Naive thymus-derived CD4-positive, alpha-beta T cell (primary cell): ENCODE measurements at places on chromosomes 7 and 10.

DNA sequence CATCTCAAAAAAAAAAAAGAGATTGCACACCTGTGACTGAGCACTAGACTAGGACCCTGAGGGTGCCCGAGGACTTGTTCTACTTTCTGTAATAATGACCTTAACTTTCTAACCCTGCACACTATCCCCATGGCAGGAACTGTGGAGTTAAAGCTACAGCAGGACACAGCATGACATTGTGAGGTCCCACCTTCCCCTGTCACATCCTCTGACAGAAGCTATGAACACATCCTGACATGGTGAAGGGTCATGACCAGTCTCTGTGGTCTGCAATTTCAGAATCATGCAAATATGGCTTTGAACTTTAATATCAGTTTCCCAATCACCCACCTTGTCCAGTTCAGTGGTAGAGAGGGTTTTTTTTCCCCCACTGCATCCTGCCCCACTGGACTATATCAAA lies 18.5 kb upstream of the SAR1A start:
- no peak for DNase-seq

GRCh38 chr7:158067931-158068482 lies 519.6 kb downstream of the PTPRN2 start:
- no peak for DNase-seq

- no peak for DNase-seq
These were observed 4.6 kb downstream of the TLL2 start for GRCh38 chr10:96509017-96509641.

GRCh38 chr7:158779061-158780000 lies 50.0 kb downstream of the ESYT2 start:
- peak; percentile 38 for DNase-seq

GRCh38 chr7:92648067-92648466 lies 57.9 kb upstream of the FAM133B start:
- no peak for DNase-seq

GRCh38 chr7:36416251-36416650 lies 26.6 kb downstream of the ANLN start:
- DNase-seq = no peak

- peak; percentile 42 for DNase-seq
These were observed 5.8 kb downstream of the FBH1 start for GRCh38 chr10:5895804-5896203.

- DNase-seq = no peak
These were observed 98.5 kb upstream of the NPS start for GRCh38 chr10:127450644-127451043.

DNA sequence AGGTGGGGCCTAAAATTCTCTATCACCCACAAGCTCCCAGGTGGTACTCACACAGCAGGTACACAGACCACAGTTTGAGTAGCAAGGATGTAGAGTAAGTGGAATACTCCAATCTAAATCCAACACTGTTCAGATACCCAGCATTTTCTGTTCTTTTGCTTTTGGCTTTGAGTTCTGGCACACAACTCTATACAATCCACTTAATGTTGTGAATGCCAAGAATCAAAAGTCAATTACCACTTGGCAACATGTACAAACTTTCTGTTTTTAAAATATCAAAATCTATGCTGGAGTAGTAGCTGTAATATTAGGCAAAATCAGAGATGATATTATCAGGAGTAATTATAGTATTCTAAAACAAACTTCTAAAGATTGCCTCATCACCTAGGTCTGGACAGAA lies 133.4 kb upstream of the LRRTM3 start:
- no peak for DNase-seq

- no peak for DNase-seq
These were observed 146.2 kb downstream of the PTPN20 start for GRCh38 chr10:47057471-47057870.

- no peak for DNase-seq
These were observed 345.6 kb downstream of the MDFIC start for GRCh38 chr7:115267503-115267902.

- no peak for DNase-seq
These were observed 154.3 kb downstream of the POLR1F start for GRCh38 chr7:19554581-19554980.

DNA sequence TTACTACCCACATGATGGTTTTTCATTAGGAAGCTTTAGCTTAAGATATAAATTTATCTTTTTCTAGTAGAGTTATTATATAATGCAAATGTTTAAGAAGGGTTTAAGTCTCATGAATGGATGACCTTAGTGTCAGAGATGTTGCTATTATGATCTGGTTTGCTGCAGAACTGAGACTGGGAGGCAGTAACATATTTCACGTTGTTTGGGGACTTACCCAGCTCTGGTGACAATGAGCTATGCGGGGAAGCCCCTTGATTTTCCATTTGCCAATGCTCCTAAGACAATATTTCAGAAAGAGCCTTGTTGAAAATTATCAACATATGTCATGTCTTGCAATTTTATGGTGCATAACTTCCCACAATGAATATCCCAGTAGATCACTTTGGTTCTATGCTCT lies 754.6 kb downstream of the REEP3 start:
- no peak for DNase-seq

DNA sequence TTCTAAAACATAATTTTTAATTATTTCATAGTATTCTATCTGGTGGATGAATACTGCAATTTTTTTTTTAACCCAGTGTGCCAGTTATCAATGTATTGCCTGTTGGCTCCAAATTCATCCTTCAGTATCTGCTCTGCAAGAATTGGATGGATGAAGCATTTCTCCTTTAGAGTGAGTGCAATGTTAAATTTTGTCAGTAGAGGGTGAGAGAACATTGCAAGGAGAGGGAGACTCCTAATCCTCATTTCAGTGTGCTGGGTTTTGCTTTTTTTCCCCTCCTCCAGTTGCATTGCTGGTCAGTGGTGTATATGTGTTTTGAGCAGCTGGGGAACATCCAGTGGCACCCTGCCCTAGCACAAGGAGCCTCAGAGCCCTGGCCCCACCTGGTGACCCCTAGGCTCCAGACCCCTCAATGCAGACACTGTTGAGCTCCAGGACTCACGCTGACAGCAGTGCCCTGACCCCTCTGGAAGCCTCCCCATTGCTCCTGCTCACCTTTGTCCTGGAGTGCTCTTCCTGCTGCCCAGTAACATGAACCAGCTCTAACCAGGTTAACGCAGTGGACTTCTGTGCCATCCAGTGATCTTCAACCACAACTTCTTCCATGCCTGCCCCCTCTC lies 199.4 kb downstream of the USP6NL start:
- DNase-seq = no peak

DNA sequence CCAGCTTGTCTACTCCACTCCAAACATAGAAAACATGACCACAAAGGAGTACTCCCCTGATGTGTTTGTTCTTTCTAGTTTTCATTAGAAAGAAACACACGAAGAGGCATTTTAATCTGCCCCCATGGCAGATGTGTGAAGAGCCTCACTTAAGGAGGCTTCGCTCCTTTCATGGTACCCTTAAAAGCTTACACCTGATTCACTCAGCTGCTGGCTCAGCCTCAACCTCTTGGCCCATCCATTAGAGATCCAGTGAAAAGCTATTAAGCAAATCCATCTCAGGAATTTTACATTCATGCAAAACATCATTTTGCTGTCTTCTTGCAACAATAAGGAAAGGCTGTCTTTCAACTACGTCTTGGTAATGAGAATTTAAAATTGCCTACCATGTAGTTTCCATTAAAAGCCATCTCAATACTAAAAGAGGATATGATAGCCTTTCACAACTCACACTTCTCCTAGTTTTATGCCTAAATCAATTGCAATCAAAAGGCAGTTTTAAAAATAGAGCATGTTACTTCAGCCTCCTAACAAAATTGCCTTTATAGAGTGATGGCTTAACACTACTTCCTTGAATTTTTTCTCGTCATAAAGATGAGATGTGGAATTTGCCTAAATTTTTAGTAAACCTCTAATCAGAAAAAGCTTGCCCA lies 22.7 kb downstream of the MACC1 start:
- no peak for DNase-seq

DNA sequence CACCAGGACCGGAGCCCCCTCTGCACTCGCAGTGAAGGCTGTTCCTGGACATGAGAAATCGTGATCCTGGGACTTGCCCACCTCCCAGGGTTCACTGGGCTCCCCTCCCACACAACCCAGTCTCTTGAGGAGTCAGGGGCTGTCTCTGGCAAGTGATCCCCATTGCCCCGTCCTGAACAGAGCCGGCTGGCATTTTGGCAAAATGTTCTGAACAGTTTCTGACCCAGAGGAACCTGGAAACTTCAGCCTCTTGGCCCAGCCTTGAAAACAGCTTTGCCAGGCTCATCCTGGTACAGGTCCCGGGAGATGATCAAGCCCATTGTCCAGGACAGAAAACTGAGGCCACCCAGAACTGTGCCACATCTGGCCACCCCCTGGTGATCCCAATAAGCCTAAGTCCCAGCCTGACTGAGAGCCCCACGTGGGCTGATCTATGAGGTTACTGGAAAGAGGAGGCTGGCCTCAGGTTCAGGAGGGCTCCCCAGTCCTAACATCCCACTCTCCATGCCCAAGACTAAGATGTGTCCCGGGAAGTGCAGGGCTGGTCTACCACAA lies 115.7 kb downstream of the OAT start:
- DNase-seq = no peak

- no peak for DNase-seq
These were observed 222.5 kb upstream of the PITRM1 start for GRCh38 chr10:3395041-3395440.

DNA sequence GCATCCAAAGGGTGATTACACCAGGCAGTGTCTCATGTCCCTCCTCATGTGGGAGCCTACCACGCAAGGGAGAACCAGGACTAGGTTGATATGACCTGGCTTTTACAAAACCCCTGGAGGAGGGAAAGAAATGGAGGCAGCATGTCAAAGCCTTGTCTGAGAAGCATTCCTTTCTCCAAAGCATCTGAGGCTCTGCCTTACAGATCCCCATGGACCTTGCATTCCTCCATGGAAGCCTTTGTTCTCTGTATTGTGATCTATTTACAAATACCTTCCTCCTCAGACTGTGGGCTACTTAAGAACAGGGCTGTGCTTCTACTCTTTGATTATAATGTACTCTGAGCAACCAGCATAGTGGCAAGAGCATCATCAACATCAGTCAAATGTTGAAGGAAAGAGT lies 197.0 kb downstream of the PLXNA4 start:
- no peak for DNase-seq

GRCh38 chr10:17022466-17022825 lies 107.2 kb downstream of the CUBN start:
- no peak for DNase-seq

GRCh38 chr7:149006345-149006725 lies 22.0 kb downstream of the PDIA4 start:
- no peak for DNase-seq

DNA sequence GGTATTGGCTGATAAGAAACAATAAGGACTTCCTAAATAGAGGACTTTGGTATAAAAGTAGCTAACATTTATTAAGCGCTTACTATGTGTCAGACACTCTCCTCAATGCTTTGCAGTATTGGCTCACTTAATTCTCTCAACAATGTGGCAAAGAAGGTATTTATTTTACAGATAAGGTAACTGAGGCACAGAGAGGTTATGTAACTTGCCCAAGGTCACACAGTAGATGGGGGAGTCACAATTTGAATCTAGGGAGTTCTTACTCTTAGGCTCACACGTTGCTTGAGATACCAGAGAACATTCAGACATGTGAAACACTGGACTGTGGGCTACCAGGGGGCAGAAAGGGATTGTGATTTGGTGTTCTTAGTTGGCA lies 60.8 kb upstream of the GPR158 start:
- DNase-seq = no peak

GRCh38 chr7:102104245-102104644 lies 182.4 kb upstream of the SH2B2 start:
- DNase-seq = no peak

DNA sequence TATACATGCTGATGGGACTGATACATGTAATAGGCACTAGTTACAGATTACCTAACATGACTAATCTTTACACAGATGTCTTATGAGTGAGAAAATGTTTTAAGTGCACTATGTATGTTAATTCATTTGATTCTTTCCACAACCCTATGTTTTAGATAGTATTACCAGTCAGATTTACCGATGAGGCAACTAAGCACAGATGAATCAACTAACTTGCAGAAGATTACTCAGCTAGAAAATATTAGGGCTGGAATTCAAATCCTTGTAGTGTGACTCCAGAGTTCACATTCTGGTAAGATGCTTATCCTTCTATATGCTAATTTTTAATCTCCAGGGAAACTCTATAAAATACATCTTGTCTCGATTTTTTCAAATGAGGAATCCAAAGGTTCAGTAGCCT lies 964.9 kb downstream of the REEP3 start:
- DNase-seq = no peak

DNA sequence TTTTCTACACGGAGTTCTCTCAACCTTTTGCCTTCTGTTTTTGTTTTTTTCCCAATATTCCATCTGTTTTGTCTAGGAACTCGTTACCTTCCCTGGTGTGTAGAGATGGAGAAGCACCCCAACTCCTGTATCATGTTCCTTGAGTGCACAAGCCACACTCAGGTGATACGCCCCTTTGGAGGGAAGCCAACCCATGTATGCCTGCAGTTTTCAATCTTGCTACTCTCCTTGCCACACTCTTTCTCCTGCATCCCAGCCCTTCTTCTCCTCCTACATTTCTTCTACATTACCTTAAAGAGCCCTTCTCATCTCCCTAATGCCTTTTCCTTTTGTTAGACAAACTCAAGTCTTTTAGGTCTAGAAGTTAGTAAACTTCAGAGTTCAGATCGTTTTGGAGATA lies 10.2 kb upstream of the SP4 start:
- DNase-seq = no peak

DNA sequence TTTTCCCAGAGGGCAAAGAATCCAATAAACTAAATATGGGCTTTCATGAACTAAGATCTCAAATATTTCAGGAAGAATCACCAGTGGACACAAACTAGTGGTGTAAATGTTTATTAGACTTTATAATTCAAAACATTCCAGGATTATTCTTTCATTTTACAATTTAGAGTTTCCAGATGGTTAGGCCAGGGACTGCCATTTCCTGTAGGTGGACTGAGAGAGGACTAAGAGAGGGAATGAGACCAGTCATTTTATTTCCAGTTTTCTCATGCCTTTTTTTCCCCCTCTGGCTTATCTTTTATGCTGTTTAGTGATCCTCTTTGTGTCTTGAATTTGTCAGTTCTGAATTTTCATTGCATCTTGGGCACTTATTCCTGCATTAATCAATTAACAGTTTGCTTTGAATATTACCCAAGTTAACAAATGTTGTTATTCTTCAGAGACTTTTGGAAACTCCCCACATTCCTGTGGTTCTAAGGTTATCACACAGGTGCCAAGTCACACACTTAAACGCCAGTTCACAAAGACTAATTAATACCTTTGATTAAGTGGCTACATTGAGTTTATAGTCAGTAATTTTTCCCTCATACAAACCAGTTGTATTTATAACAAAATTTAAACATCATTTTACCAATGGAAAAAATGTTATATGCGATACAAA lies 12.3 kb downstream of the CISD1 start:
- DNase-seq = no peak
